Activated CD4-positive, alpha-beta T cell treated with anti-CD3 and anti-CD28 coated beads, Interleukin-2, amount 10 ng/mL, durations not matched to agents 7 days and 5 days (primary cell): ENCODE measurements at places on chromosomes 4 and X. TPM values are rescaled to one million over a fixed set of nuclear protein-coding genes. Genes with fewer than 3 reads are reported as not detected.

DNA sequence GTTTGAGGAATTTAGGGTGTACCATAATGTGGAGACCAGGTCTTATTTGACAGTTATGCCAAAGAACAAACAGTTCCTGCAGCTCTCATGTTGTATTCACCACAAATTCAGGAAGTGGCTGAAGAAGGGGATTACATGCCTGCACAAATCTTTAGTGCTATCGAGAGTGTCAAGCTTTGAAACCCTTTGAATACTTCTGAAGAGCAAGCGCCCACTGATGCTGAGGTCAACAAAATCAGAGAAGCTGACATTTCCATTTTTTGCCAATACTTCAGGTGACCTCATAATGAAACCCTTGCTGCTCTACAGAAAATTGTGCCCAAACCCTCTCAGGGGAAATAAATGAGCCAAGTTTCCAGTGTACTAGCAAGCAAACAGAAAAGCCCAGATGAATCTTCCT lies 28.4 kb downstream of the PAK3 start:
- no peak overlapping the region for H3K4me3 ChIP-seq
- peaks cover 12% of the 10 kb centered on the region for H3K4me1 ChIP-seq
- H3K27ac ChIP-seq, result no peak overlapping the region
- H3K27me3 ChIP-seq, result no peaks in the 10 kb centered on the region

DNA sequence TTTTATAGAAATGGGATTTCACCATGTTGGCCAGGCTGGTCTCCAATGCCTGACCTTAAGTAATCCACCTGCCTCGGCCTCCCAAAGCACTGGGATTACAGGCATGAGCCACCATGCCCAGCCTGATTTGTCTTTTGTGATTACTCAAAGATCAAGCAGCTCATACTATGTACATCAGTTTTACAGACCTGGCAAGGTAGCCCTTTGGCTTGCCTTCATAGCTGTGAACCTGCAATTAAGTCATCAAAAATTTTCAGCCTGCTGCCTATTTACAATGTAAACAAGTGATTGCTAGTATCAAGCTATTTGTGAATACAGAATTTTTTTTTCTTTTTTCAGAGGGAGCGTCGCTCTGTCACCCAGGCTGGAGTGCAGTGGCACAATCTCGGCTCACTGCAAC lies 46.2 kb downstream of the GSX2 start:
- no peak for DNase-seq
- H3K36me3 ChIP-seq, result no peaks in the 10 kb centered on the region
- no peak overlapping the region for H3K27ac ChIP-seq
- H3K4me3 ChIP-seq, result no peak overlapping the region
- peaks cover 17% of the 10 kb centered on the region for H3K27me3 ChIP-seq
- H3K4me1 ChIP-seq, result peaks cover 8% of the 10 kb centered on the region

DNA sequence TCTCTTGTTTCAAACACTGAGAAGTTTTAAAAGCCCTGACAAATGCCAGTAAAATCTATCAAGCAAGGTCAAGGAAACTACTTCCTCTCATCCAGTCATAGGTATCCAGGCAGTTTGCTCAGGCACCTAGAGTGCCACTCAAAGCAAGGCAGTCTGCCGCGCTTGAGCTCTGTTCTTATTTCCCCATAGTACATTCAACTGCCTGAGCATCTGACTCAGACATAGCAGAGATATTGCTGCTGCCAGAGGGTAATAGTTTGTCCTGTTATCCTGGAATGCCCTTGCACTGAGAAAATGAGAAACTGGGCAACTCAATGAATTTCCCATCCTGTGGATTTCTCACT lies 16.1 kb upstream of the ATP8A1 start:
- H3K36me3 ChIP-seq, result peaks cover 10% of the 10 kb centered on the region
- H3K4me3 ChIP-seq, result no peak overlapping the region
- H3K4me1 ChIP-seq, result peaks cover 39% of the 10 kb centered on the region
- peaks cover 2% of the 10 kb centered on the region for H3K27me3 ChIP-seq

- no peaks in the 10 kb centered on the region for H3K27me3 ChIP-seq
- H3K4me3 ChIP-seq, result no peak overlapping the region
- H3K27ac ChIP-seq, result peak overlapping the region; percentile 89
These were observed 13.2 kb downstream of the CLNK start for GRCh38 chr4:10671366-10671765.

DNA sequence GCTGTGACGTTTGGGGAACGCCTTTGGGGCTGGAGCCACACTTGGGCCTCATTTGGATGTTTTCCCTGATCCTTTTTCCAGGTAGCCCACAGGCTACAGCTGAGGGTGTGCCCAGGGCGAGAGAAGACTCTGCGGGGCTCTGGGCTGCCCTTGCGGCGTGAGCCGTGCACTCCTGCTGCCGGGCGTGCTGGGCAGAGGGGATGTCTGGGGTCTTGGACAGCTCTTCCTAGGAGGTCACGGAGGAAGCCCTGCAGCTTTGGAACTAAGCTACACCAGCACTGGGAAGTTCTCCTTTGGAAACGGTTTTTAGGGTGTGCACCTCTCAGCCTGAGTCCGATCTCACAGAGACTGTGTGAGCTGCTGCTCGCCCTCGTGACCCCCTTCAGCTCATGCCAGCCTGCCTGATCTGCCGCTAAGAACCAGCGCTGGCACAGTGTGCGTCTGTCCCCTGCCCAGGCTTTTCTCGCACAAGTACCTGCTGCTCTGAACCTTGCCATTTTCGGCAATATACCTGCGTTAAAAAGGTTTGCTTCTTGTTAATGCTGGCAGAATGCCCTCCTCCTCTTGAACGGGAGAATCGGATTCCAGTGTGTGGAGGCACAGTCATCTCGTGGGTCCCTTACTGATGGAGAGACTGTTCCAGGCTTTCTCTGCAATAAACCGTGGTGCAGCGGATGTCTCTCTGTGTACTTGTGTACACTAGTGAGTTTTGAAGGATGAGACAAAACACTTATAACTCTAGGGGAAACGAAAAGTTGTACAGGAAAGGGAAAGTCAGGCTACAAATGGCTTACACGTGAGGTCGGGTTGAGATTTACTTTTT lies 14.3 kb downstream of the MSANTD1 start:
- DNase-seq, result no peak
- H3K27ac ChIP-seq, result no peak overlapping the region
- no peaks in the 10 kb centered on the region for H3K36me3 ChIP-seq

DNA sequence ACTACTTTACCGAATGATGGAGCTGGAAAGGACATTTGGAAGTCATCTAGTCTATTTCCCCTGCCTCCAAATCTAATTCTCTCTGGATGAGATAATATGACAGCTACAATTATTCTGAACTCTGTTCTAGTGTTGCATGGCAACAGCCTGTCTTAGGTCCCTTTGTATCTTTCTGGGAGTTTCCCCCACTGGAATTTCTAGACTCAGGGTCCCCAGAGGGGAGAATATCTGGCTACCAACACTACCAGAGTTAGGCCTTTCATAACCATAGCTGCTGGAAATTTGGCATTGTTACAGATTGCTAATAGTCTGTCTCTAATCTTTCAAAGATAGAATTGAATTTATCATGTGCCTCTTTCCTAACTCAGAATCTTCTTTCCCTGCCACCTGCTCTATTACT lies 4.5 kb downstream of the MSN start:
- H3K27ac ChIP-seq, result peak overlapping the region; percentile 68
- peaks cover 59% of the 10 kb centered on the region for H3K4me1 ChIP-seq
- no peak for DNase-seq
- H3K36me3 ChIP-seq, result peaks cover 69% of the 10 kb centered on the region

GRCh38 chr4:166662266-166662843 lies 571.9 kb downstream of the SPOCK3 start:
- H3K4me1 ChIP-seq, result no peaks in the 10 kb centered on the region
- no peak overlapping the region for H3K27ac ChIP-seq
- no peaks in the 10 kb centered on the region for H3K27me3 ChIP-seq
- H3K36me3 ChIP-seq, result no peaks in the 10 kb centered on the region
- H3K4me3 ChIP-seq, result no peak overlapping the region

The TLL1 gene
- not detected for total RNA-seq

The MID1 gene
- 0.22 TPM for total RNA-seq

The CSAG2 gene
- 0.35 TPM for total RNA-seq
